ENCODE measurements at places on chromosomes 4 and X.

- DNase-seq, result no peak
Measured at GRCh38 chr4:73984736-73985527, 3.1 kb downstream of the PPBP start.

- DNase-seq, result no peak
Measured at GRCh38 chr4:165106518-165106917, 6.1 kb downstream of the TMEM192 start.

DNA sequence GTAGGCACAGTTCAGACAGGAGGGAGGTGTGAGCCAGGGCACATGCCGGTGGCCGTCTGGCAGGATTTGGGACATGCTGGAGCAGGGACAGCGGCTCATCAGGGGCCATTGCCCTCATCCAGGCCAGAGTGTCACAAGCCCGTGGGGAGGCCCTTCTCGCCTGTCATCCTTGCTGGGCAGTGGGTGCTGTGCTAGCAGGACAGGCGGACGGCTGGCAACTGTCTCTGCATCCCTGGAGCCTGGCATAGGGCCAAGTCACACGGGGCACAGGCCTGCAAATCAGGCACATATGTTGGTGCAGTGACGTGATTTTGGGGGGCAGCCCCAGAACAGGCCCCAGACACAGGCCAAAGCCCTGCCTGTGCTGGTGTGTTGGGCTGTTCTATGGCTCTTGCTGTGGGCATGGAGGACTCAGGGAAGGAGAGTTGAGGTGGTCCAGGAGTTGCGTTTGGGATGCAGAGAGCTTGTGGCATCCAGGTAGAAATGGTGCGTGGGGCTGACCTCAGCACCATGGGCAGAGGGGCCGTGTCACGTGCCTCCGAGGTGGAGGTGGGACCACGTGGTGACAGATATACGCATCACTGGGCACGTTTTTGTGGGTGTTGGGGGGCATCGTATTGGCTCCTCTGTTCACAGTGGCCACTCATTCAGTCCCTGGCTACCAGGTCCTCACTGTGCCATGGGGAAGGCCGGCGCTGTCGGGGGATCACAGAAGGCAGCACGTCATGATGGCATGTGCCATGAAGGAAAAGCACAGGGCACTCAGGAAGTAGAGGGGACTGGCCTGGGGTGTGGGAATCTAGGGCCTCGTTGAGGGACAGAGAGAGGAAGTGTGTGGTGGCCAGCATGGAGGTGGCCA lies 14.6 kb upstream of the MSANTD1 start:
- DNase-seq, result no peak

DNA sequence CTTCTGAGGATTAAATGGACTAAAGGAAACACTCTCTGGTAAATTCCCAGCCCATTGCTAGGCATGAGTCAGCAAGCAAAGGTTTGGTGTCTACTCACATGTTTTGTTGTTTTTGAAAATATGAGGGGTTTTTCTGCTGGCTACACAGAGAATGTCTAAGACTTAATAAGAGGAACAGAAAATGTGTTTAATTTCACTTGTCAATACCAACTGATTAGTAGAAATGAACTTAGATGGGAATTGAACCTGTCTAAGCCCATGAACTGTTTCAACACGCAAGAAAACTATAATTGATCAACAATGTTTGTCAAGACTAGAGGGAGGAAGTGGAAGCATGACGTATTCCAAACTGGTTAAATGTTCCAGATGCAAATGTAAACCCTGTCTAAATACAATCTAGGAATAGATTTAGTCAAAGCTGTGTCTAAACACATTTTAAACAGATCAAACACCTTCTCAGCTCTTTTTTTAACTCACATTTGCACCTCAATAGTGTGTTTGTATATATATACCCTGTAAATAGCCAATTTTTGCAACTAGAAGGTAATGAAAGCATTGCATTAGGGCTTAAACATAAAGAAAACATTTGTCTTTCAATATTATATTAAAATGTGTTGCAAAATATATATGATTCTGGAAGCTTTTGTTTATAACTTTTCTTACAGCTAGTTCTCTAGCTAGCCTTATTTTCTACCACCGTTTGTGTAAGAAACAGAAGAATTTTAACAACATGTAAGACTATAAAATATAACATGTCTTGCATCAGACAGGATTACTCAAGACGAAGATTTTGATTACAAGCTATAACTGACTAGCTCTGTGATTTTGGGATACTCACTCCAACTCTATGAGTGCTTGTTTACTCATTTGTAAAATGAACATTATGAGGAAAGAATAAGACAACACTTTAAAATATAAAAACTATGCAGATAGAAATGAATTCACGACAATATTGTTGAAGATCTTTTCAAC lies 607.8 kb downstream of the FSTL5 start:
- peak; percentile 10 for DNase-seq

DNA sequence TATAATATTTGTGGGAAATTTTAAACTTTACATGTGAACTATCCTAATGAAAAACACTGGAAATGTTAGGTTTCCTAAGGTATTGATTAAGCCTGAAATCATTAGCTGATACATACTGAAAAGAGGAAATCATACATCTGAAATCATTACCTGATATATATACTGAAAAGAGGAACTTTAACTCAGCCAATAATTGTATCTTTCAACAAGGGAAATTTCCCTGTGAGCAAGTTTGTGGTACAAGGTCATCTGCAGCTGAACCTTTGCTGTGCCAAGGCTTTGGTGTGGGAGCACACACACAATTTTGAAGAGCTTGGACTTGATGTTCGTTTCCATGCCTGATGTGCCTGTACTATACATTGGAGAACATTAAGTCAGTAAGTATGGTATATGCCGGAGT lies 131.9 kb upstream of the USP9X start:
- no peak for DNase-seq

GRCh38 chr4:113757486-113757885 lies 4.1 kb downstream of the CAMK2D start:
- DNase-seq, result no peak

DNA sequence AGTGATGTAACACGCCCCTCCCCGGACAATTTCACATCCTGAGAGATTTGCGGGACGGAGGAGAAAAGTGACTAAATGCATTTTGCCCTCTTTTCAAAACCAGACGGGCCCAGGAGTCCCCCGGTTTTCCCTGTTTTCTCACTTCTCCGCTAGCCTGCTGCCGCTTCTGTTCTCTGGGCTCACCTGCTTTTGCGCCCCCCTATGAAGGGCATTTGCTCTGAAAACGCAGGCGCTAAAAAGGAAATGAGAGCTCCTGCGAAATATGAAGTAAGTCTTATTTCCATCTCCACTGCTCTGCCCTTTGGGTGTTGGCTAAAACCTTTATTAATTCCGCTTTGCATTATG lies 613 bp upstream of the TMEM47 start:
- no peak for DNase-seq

- DNase-seq, result no peak
Measured at GRCh38 chr4:52199574-52200338, 148.7 kb downstream of the SPATA18 start.

GRCh38 chr4:142284402-142285221 lies 561.5 kb downstream of the INPP4B start:
- DNase-seq, result no peak

- DNase-seq, result no peak
Measured at GRCh38 chr4:129747756-129748155, 651.8 kb downstream of the C4orf33 start.

- no peak for DNase-seq
Measured at GRCh38 chr4:21067351-21067750, 367.1 kb downstream of the PACRGL start.

GRCh38 chrX:9369802-9370291 lies 95.0 kb upstream of the TBL1X start:
- DNase-seq, result no peak

GRCh38 chr4:40649321-40649720 lies 19.7 kb upstream of the RBM47 start:
- no peak for DNase-seq

DNA sequence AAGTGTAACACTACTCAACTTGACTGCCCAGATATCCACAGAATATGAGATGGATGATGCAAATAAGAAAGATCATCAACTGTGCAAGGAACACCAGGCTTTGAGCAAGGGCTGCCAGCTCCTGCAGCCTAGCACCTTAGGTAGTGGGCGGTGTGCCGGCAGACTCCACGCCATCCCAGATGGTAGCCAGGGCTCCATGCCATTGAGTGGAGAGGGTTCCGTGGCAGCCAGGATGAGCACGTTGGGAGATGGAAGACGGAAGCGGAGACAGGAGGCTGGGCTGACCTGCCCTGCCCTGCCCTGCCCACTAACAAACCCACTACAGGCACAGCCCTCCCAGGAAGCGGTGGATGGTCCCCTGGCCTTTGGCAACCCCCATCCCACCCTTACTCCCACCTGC lies 51.9 kb downstream of the TMPRSS11F start:
- DNase-seq, result no peak

DNA sequence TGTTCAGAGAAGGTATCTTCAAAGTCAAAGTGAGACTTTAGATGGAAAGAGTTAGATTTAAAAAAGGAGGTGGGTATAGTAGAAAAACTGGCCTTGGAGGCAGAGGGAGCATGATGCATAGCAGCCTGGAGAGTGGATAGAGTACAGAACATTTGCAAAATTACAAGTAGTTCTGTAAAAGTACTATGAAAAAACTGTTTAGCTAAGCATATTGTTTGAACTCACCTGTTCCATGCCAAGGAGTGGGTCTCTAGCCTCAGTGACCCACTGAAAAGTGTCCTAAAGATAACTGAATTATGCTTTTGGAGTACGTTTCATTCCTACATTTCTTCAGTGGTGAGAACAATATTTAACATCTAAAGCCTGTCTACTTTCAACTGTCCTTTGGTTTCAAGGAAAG lies 218.9 kb downstream of the NAP1L3 start:
- no peak for DNase-seq

GRCh38 chr4:184475096-184475461 lies 729 bp upstream of the IRF2 start:
- no peak for DNase-seq

DNA sequence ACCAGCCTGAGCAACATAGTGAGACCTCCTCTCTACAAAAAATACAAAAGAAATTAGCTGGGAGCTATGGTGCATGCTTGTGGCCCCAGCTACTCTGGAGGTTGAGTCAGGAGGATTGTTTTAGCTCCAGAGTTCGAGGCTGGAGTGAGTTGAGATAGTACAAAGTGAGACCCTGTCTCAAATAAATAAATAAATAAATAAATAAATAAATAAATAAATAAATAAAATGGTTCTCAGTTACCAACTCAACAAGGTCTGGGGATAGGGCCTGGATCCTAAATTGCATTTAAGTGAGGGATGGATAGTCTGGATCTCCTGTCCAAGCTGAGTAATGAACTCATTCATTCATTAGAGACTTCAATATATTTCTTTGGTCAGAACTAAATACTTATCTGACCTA lies 115.7 kb upstream of the IL1RAPL2 start:
- no peak for DNase-seq

DNA sequence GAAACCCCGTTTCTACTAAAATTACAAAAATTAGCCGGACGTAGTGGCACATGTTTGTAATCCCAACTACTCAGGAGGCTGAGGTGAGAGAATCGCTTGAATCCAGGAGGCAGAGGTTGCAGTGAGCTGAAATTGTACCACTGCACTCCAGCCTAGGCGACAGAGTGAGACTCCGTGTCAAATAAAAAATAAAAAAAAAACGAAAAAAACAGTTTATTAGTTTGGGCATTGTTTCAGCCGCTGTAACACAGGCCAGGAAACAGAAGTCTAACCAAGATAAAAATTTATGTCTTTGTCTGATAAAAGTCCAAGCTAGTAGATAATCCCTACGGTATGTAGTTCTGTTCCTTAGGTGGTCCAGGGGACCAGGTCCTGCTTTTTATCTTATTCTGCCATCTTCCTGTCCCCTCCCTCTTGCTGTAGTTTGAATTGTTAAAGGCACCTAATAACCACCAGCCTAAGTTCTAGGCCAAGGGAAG lies 21.4 kb downstream of the USO1 start:
- DNase-seq, result no peak

DNA sequence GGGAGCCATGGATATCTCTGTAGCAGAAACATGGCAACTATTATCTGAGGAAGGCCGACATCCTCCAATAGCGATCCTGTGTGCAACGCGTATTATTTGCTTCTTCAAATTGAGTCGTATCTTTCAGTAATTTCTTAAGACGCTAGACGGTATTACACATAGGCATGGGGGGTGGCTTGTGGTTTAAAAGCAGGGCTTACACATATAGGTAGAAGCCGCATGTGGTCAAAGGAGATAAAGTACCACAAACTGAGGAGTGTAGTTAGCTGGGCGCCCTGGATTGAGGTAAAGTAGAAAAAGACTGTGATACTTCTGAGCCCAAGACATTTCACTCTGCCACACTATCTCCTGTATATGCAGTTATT lies 94.6 kb downstream of the SORBS2 start:
- no peak for DNase-seq

- DNase-seq, result no peak
Measured at GRCh38 chr4:23368081-23368697, 521.7 kb downstream of the PPARGC1A start.

GRCh38 chr4:79492148-79492547 lies 84.1 kb upstream of the GK2 start:
- no peak for DNase-seq

GRCh38 chr4:31065086-31065485 lies 344.9 kb downstream of the PCDH7 start:
- no peak for DNase-seq

DNA sequence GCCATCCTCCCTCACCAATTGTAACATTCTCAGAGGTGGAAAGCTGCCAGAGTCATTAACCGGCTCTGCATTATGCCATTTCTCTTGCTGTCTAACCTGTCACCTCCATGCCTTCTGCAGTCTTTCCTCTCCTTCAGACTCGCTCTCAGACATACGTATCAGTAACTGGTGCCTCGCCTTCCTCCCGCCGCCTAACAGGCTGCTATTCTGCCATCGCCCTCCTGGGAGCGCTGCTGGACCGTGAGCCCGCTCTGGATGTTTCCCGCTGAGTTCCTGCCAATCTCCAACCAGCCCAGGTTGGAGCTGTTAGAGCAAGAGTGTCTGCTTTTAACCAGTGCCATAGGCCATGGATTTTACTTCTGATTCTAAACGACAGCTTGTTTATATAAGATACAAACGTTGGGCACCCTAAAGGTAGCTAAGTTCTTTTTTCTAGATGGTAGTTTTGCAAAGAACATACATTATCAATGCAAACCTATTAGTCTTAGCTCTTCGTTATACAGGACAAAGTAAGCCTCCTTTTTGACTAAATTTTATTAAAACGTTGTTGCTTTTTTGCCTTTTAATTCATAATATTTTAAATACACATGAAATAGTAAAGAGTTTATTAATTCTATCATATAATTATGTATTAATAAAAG lies 59.5 kb upstream of the NEIL3 start:
- DNase-seq, result peak; percentile 47

GRCh38 chr4:5928274-5928673 lies 35.4 kb upstream of the CRMP1 start:
- DNase-seq, result no peak

DNA sequence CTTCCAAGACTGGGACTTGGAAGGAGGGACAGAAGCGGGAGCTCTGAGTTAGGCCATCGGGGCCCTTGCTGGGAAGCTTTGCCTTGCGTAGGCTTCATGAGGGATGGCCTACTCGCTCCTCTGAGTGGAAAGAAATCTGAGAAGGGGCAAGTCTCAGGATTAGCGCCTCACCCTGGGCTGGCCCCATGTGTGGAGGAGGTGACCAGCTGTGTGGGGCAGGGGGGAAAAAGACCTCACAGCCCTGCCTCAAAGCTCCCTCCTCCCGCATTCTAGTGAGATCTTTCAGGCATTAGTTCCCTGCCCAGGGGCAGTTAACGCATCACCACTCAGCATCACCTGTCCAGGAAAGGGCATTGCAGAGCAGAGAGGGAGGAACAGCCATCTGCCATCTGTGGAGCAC lies 156.1 kb downstream of the ENPP6 start:
- no peak for DNase-seq

- DNase-seq, result no peak
Measured at GRCh38 chr4:155307731-155308277, 69.0 kb downstream of the MAP9 start.
